LHCN-M2 (cell line): ENCODE measurements at places on chromosomes 6 and 20. TPM values are rescaled to one million over a fixed set of nuclear protein-coding genes. Genes with fewer than 3 reads are reported as not detected.

- DNase-seq, result peak; percentile 18
Observed at GRCh38 chr6:5580736-5581581, 319.6 kb downstream of the FARS2 start.

GRCh38 chr20:22805219-22805618, 220.8 kb upstream of the FOXA2 start:
- DNase-seq, result peak; percentile 91

DNA sequence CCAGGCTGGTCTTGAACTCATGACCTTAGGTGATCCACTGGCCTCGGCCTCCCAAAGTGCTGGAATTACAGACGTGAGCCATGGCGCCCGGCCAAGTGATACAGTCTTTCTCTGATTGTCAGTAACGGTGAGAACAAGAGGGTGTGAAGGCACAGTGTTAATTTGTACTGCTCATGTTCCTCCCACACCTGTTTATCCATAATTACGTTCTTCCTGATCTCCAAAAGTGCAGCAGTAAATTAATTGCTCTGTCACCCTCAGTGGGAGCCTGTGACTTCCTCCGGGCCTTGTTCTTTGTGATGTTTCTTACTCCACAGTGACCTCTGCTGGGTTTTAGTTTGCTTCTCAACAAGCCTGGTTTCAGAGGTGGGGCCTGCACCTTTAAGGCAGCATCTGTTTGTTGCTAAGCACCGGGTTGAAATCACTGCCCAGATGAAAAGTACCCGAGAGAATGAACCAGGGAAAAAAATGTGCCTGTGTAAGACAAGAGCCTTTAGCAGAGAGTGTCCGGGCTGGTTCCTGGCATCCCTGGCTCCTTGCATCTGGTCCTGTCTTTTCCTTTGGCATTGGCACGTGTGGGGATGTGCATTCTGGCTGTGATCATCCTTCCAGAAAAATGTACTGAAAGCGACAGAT, 89.1 kb upstream of the CLDN20 start:
- DNase-seq, result peak; percentile 87

GRCh38 chr6:129150507-129150906, 267.6 kb downstream of the LAMA2 start:
- no peak for DNase-seq

DNA sequence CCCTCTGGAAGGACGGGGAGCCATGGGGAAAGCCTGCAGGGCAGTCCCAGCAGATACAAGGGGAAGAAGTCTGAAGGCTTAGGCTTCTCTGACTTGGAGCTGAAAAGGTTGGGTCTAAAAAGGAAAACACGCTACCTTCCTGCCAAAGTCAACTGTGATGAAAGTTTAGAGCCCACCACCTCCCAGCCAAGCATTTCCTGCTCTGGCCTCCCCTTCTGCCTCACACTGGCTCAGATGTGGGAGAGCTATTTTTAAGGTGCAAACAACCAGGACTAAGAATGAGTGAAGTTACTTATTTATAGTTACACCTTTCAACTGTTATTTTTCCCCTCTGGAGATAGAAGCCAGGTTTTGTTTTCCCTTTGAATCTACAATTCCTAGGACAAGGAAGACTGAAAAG, 21.2 kb downstream of the NEDD9 start:
- DNase-seq, result no peak

- no peak for DNase-seq
Observed at GRCh38 chr20:2703716-2704475, 11.3 kb downstream of the EBF4 start.

GRCh38 chr20:37741055-37741454, 47.2 kb downstream of the CTNNBL1 start:
- DNase-seq, result peak; percentile 41

- DNase-seq, result peak; percentile 75
Observed at GRCh38 chr6:106511288-106512047, 117.8 kb downstream of the RTN4IP1 start.

GRCh38 chr6:131250122-131250521, 114.9 kb downstream of the AKAP7 start:
- DNase-seq, result peak; percentile 66

DNA sequence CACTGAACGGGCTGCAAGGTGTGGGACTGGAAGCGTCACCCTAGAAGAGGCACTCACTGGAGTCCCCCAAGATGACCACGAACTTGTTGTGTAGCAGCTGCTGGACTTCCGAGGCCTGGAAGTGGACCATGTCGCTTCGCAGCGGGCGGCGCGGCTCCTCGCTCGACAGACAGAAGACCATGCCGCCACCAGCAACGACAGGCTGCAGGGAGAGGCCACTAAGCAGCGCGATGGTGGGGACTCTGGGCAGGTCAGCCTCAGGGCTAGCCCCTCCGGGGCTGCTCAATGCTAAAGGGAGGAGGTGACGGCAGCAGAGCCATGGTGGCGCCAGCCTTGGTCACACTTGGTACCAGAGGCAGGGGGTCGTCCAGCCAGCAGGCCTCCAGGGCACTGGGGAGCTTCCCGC, 720 bp downstream of the PCED1A start:
- DNase-seq, result no peak

DNA sequence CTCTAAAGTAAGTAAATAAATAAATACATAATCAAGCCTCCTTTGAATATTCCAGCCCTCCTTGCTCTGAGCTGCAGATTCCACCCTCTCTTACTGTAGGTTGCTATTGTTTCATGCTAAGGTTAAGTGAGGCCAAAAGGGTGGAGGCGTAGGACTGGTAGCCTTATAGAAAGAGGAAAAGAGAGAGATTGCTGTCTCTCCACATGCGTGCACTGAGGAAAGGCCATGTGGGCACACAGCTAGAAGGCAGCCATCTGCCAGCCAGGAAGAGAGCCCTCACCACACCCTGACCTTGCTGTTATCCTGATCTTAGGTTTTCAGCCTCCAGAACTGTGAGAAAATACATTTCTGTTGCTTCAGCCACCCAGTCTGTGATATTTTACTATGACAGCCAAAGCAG, 87.4 kb upstream of the SHLD1 start:
- DNase-seq, result no peak

GRCh38 chr20:40679184-40679583, 9.9 kb downstream of the MAFB start:
- DNase-seq, result no peak

GRCh38 chr20:63463400-63464288, 8.8 kb downstream of the KCNQ2 start:
- no peak for DNase-seq

DNA sequence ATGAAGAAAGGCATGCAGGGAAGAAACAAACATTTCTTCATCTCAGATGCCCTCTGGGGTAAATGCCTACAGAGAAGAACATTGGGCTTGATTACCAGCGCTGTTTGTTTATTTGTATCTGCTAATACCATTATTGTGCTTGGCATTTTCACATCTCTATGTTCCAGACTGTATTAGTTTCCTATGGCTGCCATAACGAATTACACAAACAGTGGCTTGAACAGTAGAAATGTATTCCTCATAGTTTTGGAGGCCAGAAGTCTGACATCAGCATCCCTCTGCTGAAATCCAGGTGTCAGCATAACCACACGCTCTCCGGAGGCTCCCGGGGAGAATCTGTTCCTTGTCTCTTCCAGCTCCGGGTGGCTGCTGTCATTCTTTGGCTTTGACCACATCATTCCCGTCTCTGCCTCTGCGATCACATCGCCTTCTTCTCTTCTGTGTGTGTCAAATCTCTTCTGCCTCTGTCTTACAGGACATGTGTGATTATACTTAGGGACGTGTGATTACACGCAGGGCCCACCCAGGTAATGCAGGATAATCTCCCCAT, 241.6 kb upstream of the SUPT3H start:
- DNase-seq, result peak; percentile 53

DNA sequence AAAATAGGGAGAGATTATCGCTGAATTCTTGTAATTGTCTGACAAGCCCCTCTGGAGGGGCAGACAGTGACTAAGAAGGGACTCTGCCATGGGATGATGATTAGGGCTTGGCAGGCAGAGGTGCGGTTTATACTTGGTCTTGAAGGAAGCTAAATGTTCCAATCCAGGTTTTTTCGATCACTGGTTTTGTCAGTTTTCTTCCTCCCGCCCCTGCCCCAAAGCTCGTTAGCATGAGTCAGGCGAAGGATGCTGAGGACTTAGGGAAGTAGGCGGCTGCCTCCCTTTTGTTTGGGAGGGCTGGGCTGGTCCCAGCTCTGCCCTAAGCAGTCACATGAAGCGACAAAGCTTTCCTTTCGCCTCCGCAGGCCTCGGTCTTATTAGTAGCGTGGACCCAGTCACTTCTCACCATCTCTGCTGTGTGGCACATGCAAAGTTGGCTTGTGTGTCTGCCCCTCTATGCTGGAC, 314.2 kb downstream of the CDC5L start:
- no peak for DNase-seq

GRCh38 chr6:112879920-112880413, 532.8 kb downstream of the RFPL4B start:
- no peak for DNase-seq

GRCh38 chr6:38364127-38364526, 275.6 kb downstream of the BTBD9 start:
- DNase-seq, result no peak

DNA sequence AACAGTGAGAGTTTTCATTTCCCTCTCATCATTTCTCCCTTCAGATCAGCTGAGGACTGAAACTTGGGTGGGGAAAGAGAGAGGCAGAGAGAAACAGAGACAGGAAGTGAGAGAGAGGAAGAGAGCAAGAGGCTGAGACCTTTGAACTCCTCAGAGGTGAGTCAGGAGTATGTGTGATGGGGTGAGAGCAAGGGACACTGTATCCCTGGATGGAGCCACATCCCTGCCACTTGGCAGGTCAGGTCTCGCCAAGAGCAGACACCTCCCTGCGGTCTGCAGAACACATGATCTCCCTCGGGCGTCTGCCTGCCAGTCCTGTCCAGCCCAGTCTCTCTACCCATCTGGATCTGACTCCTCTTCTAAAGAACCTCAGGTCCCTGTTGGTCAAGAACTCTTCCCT, 62.7 kb upstream of the SYNDIG1 start:
- no peak for DNase-seq

DNA sequence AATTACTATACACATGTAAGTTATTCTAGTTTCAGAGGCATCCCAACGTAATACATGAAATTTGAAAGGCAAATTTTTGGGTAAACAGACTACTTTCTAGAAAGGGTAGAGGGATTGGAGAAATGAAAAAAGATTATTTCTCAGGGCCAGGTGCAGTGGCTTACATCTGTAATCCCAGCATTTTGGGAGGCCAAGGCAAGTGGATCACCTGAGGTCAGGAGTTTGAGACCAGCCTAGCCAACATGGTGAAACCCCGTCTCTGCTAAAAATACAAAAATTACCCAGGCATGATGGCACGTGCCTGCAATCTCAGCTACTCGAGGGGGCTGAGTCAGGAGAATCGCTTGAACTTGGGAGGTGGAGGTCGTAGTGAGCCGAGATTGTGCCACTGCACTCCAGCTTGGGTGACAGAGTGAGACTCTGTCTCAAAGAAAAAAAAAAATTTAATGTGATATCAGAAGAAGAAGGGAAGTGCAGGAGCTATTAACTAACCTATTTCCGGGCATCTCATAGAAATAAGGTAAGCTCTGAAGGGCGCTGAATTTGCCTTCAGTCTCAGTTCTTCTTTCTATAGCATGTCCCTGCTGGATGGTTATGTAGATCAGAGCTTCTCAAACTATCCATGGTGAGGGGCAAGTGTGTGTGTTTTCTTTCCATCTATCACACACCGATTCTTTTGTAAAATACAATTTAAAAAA, 100.3 kb upstream of the MTHFD1L start:
- DNase-seq, result no peak

DNA sequence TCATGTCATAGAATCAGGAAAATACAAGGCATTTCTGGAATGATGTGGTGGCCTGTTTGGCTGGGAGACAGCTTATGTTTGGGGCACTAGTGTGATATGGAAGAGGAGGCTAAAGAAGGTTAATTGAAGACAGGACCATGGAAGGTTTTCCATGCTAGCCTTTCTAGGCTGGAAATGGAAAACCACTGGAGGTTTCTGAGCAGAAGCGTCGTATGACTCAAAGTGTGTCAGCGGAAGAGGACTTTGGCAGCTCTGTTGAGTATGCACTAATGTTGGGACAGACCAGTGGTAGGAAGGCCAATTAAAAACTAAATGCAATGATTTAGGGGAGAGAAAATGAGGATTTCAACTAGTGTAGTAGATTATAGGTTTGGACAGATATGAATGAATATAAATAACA, 413.1 kb downstream of the PLCB1 start:
- DNase-seq, result no peak

- no peak for DNase-seq
Observed at GRCh38 chr20:19756761-19757486, 1.1 kb upstream of the RIN2 start.

DNA sequence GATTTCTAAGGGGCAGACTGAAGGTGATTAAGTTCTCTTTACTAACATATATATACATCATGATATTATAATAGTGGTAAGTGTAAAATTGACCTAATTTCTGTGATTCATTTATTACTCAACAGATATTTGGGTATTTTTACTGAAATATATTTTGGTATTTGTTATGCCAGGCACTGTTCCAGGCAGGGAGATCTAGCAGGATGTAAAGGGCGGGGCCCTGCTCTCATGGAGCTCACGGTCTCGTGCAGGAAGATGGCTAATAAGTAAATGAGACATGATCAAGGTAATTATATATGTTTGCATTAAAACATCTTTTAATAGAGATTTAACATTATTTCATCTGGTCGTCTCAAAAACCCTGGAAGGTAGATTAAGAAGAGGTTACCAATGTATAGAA, 27.7 kb downstream of the FAM50B start:
- DNase-seq, result peak; percentile 63

GRCh38 chr6:33458676-33459075, 4.3 kb downstream of the ZBTB9 start:
- DNase-seq, result no peak

- DNase-seq, result no peak
Observed at GRCh38 chr6:117706504-117706903, 31.2 kb downstream of the NUS1 start.

DNA sequence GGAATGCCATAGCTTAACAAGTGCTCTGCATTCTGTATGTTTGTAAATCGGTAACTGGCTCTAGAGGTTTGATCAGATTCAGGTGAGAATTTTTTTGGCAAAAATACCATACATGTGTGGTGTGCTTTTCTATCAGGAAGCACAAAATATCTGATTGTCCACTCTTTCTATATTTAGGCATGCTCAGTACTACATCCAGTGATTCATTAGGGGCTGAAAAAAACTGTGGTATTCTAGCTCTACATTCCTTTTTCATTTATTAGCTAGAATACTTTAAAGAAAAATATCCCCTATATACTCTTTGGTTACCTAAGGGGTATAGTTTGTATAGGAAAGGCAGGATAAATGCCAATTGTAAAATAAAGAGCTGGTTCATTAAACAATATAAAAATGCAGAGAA, 10.6 kb upstream of the ELOVL2 start:
- DNase-seq, result no peak

The MUC22 gene
- total RNA-seq, result not detected in 2 replicates

The CTAGE9 gene
- not detected in 2 replicates for total RNA-seq

The SPATA25 gene
- total RNA-seq, result 0.69 and 4.1 TPM in 2 replicates

The EYA2 gene
- total RNA-seq, result 0.11 and 0.45 TPM in 2 replicates

The SEMG1 gene
- total RNA-seq, result not detected in 2 replicates

The PAK5 gene
- total RNA-seq, result not detected in 2 replicates

The GTSF1L gene
- total RNA-seq, result not detected in 2 replicates

The CALHM5 gene
- 5.1 and 6.3 TPM in 2 replicates for total RNA-seq

The CGAS gene
- 15.0 and 16.7 TPM in 2 replicates for total RNA-seq

The SSTR4 gene
- not detected in 2 replicates for total RNA-seq

The ELOVL4 gene
- 5.5 and 7.1 TPM in 2 replicates for total RNA-seq

The MMP24 gene
- total RNA-seq, result 0.26 and 0.69 TPM in 2 replicates

The PTGIS gene
- 0.19 and 0.92 TPM in 2 replicates for total RNA-seq

The KIAA0408 gene
- 2.4 and 5.0 TPM in 2 replicates for total RNA-seq

The SLX4IP gene
- total RNA-seq, result 6.3 and 7.0 TPM in 2 replicates

The SAPCD1 gene
- total RNA-seq, result 1.5 and 2.7 TPM in 2 replicates

The POM121L2 gene
- total RNA-seq, result not detected in 2 replicates

The APOBEC2 gene
- total RNA-seq, result 0.63 TPM in 1 of 2 replicates, not detected in the other
